ENCODE measurements at places on chromosomes 6 and 20. TPM values are rescaled to one million over a fixed set of nuclear protein-coding genes. Genes with fewer than 3 reads are reported as not detected.

DNA sequence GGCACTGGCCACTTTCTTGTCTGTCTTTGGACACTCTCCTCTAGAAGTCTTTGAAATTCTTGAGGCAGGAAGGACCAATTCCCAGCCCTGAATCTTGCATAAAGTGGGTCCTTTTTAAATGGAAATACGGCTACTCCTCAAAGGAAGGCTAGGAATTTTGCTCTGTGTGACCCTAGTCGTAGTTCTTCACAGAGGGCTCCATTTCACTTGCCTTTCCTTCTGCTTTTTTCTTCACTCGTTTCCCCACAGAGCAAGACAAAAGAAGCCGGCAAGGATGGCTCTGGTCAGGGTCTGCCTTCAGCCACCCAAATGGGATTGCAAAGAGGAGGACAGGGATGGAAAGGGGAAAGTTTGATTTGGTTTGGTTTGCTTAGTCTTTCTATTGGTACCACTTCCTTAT lies 25.8 kb downstream of the HLA-E start:
- DNase-seq: peak; percentile 22

E2F1 gene
- 57.8 TPM for total RNA-seq

- DNase-seq: no peak
Measured at GRCh38 chr6:118826096-118826495, 67.9 kb upstream of the ASF1A start.

DNA sequence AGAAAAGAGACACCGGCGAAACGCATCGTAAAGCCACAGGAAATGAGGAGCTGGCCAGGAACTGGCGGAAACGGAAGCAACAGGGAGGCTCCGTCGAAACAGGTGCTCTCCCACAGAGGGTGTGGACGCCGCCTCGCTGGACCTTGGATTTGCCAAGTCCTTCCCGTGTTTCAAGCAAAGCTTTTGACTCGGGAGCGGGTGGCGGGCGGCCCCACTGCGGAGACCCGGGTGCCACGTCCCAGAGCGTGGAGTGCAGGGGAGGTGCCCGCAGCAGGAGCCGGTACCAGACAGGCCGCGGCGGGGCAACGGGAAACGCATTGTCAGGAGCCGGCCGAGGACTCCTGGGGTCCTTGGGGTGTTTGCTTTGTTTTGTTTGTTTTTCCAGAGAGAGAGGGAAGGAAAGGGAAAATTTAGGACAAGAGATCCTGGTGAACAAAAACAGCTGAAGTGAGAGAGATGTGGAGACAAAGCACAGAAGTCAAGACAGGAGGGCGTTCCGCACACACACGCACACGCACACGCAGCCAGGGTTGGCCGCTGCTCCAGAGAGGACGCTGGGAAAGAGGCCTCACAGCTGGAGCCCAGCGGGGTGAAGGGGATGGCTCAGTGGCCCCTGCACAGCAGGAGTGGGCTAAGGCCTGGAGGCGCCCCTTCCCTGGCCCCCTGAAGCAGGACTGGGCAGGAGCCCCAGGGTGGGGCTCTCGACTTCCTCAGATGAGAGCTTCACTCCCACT lies 50.9 kb upstream of the CHRNA4 start:
- DNase-seq: no peak

DNA sequence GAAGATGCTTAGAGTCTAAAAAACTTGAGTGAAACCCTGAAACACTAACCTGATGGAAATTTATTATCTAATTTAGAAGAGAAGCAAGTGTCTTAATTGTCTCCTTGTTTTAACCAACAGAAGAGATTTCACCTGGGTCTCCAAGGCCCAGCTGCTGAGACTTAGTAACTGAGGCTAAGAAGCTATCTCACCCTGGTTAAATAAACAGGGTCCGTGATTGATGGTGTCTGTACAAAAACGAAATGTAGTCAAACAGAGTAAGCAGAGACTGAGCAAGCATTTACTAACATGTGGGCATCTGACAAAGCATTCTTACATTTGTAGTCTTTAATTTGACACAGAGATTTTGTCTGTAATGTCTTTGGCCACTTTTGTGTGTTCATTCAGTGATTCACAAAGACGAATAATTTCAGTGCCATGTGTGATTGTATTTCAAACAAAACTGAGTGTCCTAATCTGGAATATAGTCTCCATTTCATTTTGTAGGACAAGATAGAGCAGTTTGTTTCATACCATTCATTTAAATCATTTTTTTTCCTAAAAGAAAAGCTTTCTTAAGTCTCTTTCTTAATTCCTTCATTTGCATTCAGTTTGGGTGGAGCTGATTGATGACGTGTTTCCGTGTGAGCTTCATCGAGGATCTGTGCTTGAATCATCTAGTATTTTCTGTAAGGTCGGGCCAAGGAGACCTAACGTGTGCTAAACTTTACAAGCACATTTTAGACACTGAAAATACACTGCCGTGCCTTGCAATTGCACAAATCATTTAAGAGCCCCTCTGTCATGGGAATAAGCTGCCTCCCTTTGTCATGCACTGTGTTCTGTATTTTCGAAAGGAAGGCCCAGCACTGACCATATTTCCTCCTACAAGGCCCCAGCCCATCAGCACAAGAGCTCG lies 170.6 kb upstream of the QKI start:
- no peak for DNase-seq

GRCh38 chr6:125747589-125748405 lies 1.6 kb upstream of the HEY2 start:
- peak; percentile 69 for DNase-seq

GRCh38 chr20:37311710-37312355 lies 22.4 kb downstream of the MANBAL start:
- no peak for DNase-seq

GRCh38 chr20:25588491-25588890 lies 3.2 kb upstream of the NINL start:
- no peak for DNase-seq

GRCh38 chr20:25036331-25036936 lies 21.5 kb downstream of the ACSS1 start:
- no peak for DNase-seq
